ENCODE measurements at places on chromosomes 13 and 19. TPM values are rescaled to one million over a fixed set of nuclear protein-coding genes. Genes with fewer than 3 reads are reported as not detected.

Gene ZNF726
- total RNA-seq = 3.6 TPM

Gene NCAN
- not detected for total RNA-seq

Gene AMER2
- not detected for total RNA-seq

Gene SYNGR4
- not detected for total RNA-seq

Gene PRSS57
- not detected for total RNA-seq

Gene SMIM44
- total RNA-seq = not detected

Gene SLC25A41
- 0.27 TPM for total RNA-seq

Gene ZNF440
- total RNA-seq = 12.4 TPM

Gene RNF225
- total RNA-seq = 0.14 TPM

Gene CHST8
- 0.07 TPM for total RNA-seq

Gene PTGER1
- 0.27 TPM for total RNA-seq

Gene NUMBL
- total RNA-seq = 32.9 TPM

Gene ZNF433
- 4.5 TPM for total RNA-seq

Gene ZNF415
- 0.29 TPM for total RNA-seq

Gene GRK1
- not detected for total RNA-seq

Gene ATP8B3
- total RNA-seq = 2.2 TPM

Gene FFAR3
- total RNA-seq = not detected

Gene ZNF441
- total RNA-seq = 7.2 TPM

Gene RNF113B
- not detected for total RNA-seq

Gene CYP2B6
- not detected for total RNA-seq

Gene FCAR
- total RNA-seq = not detected

Gene PLIN4
- under 0.01 TPM for total RNA-seq

Gene KLF16
- 14.4 TPM for total RNA-seq

Gene ANGPTL4
- 27.8 TPM for total RNA-seq
